CD14-positive monocyte (primary cell): ENCODE measurements at places on chromosomes 13 and 19.
A peak's percentile ranks its signal among the peaks of the same experiment; 100 is the strongest.

DNA sequence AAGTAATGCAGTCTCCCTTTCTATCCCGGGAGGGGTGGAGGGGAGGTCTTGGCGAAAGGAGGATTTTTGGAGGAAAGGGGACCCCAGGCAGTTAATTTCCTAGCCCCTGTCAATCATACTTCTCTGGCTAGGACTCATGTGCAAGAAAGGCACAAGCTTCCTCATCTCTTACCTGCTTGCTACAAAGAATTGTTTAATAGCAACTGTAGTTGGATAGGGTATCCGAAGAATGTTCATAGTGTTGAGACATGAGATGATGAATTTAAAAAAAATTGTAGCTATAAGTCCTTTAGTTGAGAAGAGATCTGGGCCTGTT is 525 bp downstream of the BORA start:
- peak overlapping the region; percentile 49 for H3K27ac ChIP-seq
- peaks cover 11% of the 10 kb centered on the region for H3K36me3 ChIP-seq
- H3K27me3 ChIP-seq, result no peaks in the 10 kb centered on the region
- peak overlapping the region; percentile 65 for H3K4me3 ChIP-seq
- DNase-seq, result no peak

DNA sequence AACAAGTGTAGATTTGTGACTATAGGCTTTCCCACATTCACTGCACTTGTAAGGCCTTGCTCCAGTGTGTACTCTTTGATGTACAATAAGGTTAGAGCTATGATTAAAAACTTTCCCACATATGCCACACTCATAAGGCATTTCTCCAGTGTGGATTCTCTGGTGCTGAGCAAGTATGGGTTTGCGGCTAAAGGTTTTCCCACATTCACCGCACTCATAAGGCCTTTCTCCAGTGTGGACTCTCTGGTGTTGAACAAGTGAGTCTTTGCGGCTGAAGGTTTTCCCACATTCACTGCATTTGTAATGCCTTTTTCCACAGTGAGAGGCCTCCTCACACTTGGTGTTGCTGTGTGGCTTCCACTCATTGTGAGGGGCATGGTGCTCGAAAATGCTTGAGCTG is 3.7 kb downstream of the ZNF772 start:
- no peak overlapping the region for H3K27ac ChIP-seq
- H3K36me3 ChIP-seq, result peaks cover 45% of the 10 kb centered on the region
- no peak for DNase-seq
- peaks cover 12% of the 10 kb centered on the region for H3K4me1 ChIP-seq

DNA sequence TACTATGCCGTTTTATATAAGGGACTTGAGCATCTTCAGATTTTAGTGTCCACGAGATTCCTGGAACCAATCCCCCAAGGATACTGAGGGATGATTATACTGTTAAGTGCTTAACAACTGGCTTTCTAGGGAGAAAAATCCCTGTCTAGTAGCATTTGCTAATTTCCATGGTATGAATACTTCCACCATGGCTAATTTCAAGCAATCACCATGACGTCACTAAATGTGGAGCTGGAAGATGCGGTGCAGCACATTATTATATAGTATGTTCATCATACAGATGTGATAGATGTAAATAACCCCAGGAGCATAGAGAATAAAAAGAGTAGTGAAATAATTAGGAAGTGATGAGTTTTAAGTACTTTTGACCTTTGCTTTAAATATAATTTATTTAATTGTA is 72.7 kb downstream of the SIAH3 start:
- H3K27ac ChIP-seq, result no peak overlapping the region
- H3K36me3 ChIP-seq, result no peaks in the 10 kb centered on the region
- no peak overlapping the region for H3K4me3 ChIP-seq
- no peaks in the 10 kb centered on the region for H3K4me1 ChIP-seq
- H3K27me3 ChIP-seq, result no peaks in the 10 kb centered on the region

- H3K36me3 ChIP-seq, result no peaks in the 10 kb centered on the region
- H3K27ac ChIP-seq, result no peak overlapping the region
- peaks cover 91% of the 10 kb centered on the region for H3K27me3 ChIP-seq
- peak; percentile 37 for DNase-seq
- H3K4me1 ChIP-seq, result peaks cover 38% of the 10 kb centered on the region
These were observed 652 bp downstream of the POU4F1 start for GRCh38 chr13:78602561-78603239.

- DNase-seq, result no peak
- no peak overlapping the region for H3K27ac ChIP-seq
- H3K4me3 ChIP-seq, result no peak overlapping the region
- H3K4me1 ChIP-seq, result no peaks in the 10 kb centered on the region
- H3K36me3 ChIP-seq, result no peaks in the 10 kb centered on the region
These were observed 57.2 kb upstream of the KLF12 start for GRCh38 chr13:74191410-74191809.

DNA sequence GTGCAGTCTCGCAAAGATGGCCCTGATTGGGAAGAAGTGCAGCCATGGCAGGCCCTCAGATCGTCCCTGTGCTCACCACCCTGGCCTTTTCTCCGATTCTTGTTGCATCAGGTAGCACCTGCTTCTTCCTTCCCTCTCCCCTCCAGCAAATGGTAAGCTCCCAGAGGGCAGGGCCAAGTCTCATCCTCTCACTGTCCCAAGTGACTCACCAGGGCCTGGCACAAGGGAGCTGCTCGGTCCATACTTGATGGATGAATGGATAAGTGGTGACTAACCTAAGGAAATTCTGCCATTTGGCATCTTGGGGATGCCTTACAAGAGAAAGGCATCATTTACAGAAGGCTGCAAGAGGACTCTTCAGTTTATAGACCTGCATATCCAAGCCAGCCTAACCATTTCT is 84.9 kb downstream of the ZIC5 start:
- H3K27me3 ChIP-seq, result no peaks in the 10 kb centered on the region
- DNase-seq, result no peak
- H3K27ac ChIP-seq, result no peak overlapping the region
- H3K4me1 ChIP-seq, result no peaks in the 10 kb centered on the region

DNA sequence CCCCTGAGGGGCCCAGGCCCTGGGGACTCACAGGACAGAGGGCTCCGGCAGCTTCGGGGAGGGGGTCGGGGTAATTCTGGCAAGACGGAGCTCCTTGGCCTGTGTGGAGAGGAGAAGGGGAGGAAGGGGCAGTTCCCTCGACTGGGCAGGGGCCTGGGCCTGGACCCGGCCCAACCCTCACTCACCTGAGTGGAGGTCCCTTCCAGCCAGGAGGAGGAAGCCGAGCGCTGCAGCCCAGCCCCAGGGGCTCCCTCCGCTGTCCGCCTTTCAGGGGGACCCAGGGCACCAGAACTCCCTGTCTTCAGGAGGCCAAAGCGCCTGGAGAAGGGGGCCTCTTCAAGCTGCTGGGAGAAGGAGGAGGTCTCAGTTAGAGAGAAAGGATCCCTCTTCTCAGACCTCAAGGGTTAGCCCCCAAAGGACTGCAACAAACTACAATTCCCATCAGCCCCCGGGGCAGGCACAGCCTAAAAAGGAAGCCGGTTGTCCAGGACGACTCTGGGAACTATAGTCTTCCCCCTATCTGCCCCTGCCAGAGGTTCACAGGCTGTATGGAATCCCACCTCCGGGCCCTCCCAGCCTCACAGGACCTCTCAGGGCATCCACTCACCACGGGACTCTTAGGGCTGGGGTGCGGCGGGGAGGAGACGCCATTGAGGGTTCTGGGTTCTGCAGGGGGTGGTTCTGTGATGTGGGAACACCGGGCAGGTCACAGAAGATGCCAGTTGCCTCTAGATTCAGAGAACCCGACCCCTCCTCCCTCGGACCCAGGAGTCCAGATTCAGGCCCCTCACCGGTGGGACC is 19.8 kb downstream of the EPS8L1 start:
- H3K36me3 ChIP-seq, result peaks cover 74% of the 10 kb centered on the region
- no peak overlapping the region for H3K4me3 ChIP-seq
- H3K4me1 ChIP-seq, result peaks cover 17% of the 10 kb centered on the region
- DNase-seq, result no peak
- no peak overlapping the region for H3K27ac ChIP-seq

- no peaks in the 10 kb centered on the region for H3K36me3 ChIP-seq
- no peak for DNase-seq
- H3K27ac ChIP-seq, result no peak overlapping the region
- no peak overlapping the region for H3K4me3 ChIP-seq
- no peaks in the 10 kb centered on the region for H3K27me3 ChIP-seq
These were observed 114.0 kb upstream of the SLC7A1 start for GRCh38 chr13:29709407-29710069.

GRCh38 chr13:105436943-105437342 is 1098.5 kb downstream of the EFNB2 start:
- no peak overlapping the region for H3K27ac ChIP-seq
- no peak for DNase-seq
- H3K4me1 ChIP-seq, result no peaks in the 10 kb centered on the region
- H3K36me3 ChIP-seq, result no peaks in the 10 kb centered on the region

DNA sequence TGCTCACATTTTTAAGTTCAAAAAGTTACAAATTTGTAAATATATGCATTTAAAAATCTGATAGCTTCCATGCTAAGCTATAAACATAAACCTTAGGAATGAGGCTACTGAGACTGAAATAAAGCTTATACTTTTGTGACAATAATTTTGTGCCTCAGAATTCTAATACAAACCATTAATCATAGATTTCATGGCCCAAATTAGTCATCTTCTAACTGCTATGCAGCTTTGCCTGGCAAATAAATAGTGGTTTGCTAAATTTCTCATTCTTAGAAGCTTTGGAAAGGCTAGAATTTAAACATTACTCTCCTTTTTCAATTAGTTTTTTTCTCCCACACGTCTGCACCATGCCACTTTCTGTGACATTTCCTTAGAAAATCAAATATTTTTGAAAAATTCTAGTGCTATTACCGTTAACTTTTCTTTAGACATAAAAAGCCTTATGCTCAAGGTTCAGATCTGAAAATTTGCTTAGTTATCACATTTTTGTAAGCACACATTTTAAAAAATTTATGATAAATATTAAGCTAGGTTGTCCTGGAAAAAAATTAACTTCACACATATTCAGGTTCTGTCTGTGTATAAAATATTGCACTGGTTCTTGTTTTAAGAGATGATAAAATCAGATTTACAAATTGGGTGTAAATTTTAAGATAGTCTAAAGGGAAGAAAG is 46.9 kb downstream of the FNDC3A start:
- no peak overlapping the region for H3K4me3 ChIP-seq
- H3K27ac ChIP-seq, result no peak overlapping the region
- DNase-seq, result no peak
- peaks cover 13% of the 10 kb centered on the region for H3K36me3 ChIP-seq
- no peaks in the 10 kb centered on the region for H3K4me1 ChIP-seq
- H3K27me3 ChIP-seq, result no peaks in the 10 kb centered on the region

DNA sequence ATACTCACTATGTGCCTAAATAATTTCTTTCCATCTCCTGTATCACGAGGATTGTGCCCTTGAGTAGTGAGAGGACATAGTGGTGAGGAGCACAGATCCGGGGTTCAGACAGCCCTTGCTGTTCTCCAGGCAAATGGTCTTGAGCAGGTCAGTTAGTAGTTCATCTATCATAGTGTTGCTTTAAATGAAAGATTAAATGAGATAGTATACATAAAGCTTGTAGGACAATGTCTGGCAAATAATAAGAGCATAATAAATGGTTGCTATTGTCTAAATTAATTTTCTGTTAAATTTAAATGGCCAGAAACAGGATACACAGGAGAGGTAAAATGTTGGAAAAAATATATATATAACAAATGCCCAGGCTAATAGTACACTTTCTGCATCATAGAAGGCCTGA is 23.4 kb downstream of the FAM124A start:
- no peak overlapping the region for H3K4me3 ChIP-seq
- no peak for DNase-seq
- no peaks in the 10 kb centered on the region for H3K36me3 ChIP-seq
- H3K4me1 ChIP-seq, result peaks cover 20% of the 10 kb centered on the region
- no peaks in the 10 kb centered on the region for H3K27me3 ChIP-seq

- no peaks in the 10 kb centered on the region for H3K36me3 ChIP-seq
- H3K27ac ChIP-seq, result no peak overlapping the region
- H3K4me1 ChIP-seq, result no peaks in the 10 kb centered on the region
- no peak for DNase-seq
- H3K27me3 ChIP-seq, result no peaks in the 10 kb centered on the region
- H3K4me3 ChIP-seq, result no peak overlapping the region
These were observed 290.4 kb downstream of the SLITRK6 start for GRCh38 chr13:85508683-85509329.

- peak overlapping the region; percentile 53 for H3K4me3 ChIP-seq
- peaks cover 14% of the 10 kb centered on the region for H3K4me1 ChIP-seq
- peak; percentile 41 for DNase-seq
- no peaks in the 10 kb centered on the region for H3K27me3 ChIP-seq
These were observed 1.8 kb downstream of the ZNF114 start for GRCh38 chr19:48271531-48272151.

DNA sequence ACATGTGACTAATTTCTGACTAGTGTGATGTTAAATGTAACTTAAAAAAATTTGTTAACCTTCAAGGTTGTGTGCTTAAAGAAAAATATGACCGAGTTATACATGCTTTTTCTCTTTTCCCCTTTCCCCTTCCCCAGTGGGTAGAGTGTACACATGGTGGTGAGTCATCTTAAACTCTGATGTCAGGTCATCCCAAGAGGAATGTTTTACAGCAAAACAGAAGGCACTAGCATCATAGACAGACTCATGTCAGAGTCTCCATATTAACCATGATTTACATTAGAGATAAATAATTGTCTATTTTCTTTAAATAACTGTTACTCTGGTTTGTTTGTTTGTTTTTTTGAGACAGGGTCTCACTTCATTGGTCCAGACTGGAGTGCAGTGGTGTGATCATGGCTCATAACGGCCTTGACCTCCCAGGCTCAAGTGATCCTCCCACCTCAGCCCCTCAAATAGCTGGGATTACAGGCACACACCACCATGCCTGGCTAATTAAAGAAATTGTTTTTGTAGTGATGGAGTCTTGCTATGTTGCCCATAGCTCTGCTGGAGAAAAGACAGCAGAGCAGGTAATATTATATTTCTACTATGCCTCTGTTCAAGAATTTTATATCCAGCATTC is 160.4 kb upstream of the PCDH9 start:
- H3K4me1 ChIP-seq, result no peaks in the 10 kb centered on the region
- no peaks in the 10 kb centered on the region for H3K36me3 ChIP-seq
- no peak overlapping the region for H3K27ac ChIP-seq
- no peak overlapping the region for H3K4me3 ChIP-seq
- no peaks in the 10 kb centered on the region for H3K27me3 ChIP-seq

- H3K36me3 ChIP-seq, result peaks cover 22% of the 10 kb centered on the region
- no peak overlapping the region for H3K27ac ChIP-seq
These were observed 28.8 kb downstream of the ACTN4 start for GRCh38 chr19:38676023-38676877.

DNA sequence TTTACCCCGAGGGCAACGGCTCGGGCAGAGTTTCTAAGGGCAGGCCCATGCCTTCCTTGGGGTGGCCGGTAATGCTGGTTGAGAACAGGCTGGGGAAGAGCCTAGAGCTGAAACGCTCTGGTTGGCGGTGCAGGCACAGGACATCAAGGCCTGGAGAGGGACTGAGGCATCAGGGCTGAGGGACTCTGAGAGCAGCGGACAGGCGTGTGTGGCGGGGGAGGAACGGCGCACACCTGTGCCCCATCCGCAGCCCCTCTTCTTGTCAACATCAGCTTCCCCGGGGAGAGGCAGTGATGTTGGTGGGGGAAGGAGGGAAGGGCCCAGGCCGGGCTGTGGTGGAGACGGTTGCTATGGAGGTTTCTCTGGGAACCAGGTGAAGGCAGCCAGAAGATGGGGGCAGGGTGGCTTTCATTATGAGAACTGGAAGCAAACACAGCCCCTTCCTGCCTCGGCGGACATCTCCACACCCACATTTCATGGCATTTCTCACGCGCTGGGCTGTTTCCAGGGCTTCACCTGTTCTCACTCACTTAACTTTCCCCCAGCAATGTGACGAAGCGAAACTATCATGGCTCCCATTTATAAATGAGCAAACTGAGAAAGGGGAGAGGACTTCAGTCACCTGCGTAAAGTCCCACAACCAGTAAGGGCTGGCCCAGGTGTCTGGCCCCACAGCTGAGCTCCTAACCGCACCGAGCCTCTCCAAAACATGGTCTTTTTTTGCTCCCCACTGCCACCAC is 8.2 kb upstream of the ATF5 start:
- no peak overlapping the region for H3K4me3 ChIP-seq
- no peak overlapping the region for H3K27ac ChIP-seq
- H3K27me3 ChIP-seq, result no peaks in the 10 kb centered on the region
- peaks cover 38% of the 10 kb centered on the region for H3K4me1 ChIP-seq
- H3K36me3 ChIP-seq, result peaks cover 43% of the 10 kb centered on the region
- no peak for DNase-seq
